CD4-positive, alpha-beta T cell treated with Interleukin-4 for 4 hours (primary cell): ENCODE measurements at places on chromosomes 3 and 15.

- no peak for DNase-seq
Observed at GRCh38 chr15:27454281-27455075, 483.5 kb downstream of the GABRG3 start.

DNA sequence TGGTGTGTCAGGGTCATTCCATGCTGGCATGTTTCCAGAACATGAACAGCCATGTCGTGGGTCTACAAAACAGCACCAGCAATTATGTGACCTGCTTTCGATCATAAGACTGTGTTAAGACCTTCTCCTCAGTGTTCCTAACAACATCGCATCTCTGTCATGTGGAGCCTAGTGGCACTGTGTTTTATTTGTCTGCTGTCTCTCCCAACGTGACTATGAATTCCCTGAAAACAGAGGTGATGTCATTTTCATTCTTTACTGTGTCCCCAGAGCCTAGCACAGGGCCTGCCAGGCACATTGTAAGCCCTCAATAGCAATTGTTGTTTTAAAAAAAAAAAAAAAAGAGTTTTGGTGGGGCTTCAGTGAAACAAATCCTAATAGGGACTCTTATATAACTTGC lies 94.2 kb upstream of the IL12A start:
- no peak for DNase-seq

GRCh38 chr3:111539351-111540331 lies 2.4 kb upstream of the CD96 start:
- peak; percentile 65 for DNase-seq

GRCh38 chr3:59802045-59802444 lies 752.2 kb upstream of the CFAP20DC start:
- no peak for DNase-seq

DNA sequence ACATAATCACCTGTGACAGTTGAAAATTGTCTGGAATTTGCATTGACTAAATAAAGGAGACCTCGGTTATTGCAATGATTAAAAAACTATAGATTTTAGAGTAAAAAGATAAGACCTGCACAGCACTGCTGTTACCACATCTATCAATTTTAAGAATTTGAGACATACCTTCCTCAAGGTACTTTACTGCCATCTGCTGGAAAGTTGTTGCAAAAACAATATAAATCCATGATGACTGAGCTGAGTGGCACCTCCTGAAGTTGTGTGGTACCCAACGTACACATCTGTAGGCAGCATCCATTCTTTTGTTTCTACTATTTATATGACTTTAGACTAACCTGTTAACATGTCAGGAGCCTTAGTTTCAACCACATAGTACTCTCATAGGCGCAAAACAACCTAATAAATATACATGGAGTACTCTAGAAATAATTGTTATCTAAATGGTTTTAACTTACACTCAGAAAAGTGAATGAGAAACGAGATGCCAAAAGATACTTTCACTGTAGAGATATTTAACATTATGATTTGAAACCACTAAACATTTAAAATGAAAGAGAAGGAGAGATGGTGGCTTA lies 106.7 kb downstream of the GHSR start:
- DNase-seq = peak; percentile 70

DNA sequence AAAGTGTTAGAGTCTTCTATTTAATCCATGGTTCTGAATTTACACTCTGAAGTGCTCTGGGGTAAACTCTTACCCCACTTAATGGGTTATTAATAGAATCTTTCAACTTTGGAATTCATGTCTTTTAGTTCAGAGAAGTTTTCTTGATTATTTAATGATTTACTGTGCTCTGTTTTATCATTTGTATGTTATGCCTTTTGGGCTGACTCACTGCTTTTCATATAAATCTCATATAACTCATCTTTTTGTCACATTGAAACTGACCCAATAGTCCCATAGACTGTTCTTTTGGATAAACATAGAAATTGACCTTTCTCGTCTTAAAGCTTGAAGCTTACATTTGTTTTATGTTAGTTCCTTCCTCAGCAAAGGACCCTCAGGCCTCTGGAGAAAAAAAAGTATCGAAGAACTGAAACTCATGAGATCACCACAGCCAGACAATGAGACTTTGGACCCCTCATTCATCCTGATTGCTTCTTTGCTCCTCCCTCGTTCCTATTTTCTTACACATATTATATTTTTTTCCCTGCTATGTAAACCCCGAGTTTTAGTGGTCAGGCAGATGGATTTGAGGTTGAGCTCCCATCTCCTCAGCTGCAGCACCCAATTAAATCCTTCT lies 229.1 kb upstream of the CBLB start:
- no peak for DNase-seq

DNA sequence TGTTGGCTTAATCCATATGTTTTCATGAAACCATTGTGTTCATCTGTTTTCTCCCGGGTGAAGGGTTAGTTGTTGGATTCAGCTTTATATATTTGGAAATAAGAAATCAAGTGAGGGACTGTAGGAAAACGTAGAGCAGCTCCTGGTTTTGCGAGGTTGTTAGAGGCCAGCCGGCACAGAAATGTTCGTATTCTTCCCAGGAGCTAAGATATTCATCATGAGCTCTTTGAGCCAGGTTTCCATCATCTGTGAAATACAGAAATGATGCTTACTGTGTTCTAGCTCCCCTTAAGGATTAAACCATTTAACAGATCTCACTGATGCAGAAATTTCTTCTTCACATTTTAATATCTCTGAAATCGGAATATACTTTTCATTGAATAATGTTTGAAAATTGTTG lies 235.5 kb downstream of the PTPRG start:
- DNase-seq = no peak

DNA sequence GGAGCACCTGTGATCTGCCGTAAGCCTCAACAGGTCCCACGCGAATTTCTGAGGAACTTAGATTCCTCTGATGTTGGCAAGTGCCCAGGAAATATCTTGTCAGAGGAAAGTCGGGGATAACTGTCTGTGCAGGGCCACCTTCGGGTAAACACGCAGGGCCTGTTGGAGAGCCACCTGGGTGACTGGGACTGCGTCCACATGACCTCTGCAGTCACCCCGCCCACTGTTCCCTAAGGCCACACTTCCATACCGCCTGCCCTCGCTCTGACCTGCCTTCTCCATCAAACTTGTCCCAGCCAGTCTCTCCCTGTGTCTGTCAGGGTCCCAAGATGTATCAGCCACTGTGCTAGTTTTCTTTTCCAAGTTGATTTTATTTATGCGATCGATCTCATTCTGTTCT lies 28.7 kb downstream of the BFSP2 start:
- no peak for DNase-seq

DNA sequence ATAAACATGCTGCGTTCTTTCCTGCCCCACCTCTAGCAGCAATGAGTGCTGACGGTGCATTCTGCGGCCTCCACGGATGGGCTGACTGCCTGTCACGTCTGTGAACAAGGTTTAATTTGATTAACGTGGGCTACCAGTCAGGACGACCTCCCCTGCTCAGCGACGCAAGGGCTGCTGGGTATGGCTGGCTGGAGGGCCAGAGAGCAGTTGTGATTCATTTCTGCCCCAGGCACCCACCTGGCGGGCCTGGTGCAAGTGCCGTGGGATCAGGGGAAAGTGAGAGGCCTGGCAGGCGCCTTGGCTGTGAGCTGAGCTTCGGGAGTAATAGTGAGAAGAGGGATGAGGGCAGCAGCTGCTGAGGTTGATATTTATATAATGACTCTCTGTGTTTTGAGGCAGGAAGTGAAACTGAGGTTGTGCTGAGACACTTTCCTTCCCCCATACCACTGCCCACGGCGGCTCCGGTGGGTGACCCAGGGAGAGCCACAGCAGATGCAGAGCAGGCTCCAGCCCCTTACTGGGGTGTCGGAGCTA lies 190.4 kb upstream of the BCL6 start:
- peak; percentile 28 for DNase-seq

- DNase-seq = no peak
Observed at GRCh38 chr15:45048794-45049631, 26.0 kb downstream of the SORD start.

DNA sequence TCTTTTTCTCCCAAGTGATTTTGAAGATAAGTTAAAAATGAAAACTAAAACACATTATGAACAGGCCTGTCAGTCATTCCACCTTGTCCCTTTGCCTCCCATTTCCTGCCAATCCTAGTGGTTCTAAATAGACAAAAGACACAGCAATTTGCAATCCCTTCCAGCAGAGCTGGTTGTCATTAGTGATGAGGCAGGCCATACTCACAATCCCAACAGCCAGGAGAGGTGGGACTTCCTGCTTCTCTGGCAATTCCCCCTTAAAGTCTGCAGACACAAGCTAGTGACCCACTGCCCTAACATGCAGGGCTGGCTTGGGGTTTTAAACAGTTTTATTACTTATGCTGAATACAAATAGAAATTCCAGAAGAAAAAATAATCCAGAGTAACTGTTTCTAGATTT lies 38.4 kb upstream of the RBP1 start:
- no peak for DNase-seq

DNA sequence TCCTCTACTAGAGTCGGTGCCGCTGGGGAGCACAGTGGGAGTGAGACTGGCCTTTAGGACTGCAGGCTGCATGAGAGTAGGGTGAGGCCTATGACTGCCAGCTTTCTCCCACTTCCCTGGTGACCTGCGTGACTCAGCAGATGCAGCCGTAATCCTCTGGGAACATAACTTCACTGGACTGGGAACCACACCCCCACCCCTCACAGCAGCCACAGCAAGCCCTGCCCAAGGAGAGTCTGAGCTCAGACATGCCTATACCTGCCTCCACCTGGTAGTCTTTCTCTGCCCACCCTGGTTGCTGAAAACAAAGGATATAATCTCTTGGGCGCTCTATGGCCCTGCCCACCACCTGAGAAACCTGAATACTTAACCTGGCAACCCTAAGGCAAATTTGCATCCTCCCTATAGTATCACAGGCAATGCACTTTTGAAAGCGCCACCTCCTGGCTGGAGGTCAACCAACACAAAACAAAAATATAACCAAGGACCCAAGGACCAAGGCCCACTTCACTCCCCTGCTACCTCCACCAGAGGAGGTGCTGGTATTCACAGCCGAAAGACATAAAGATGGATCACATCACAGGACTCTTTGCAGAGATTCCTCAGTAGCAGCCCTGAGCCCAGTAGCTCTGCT lies 308.9 kb downstream of the CTNNB1 start:
- DNase-seq = no peak

DNA sequence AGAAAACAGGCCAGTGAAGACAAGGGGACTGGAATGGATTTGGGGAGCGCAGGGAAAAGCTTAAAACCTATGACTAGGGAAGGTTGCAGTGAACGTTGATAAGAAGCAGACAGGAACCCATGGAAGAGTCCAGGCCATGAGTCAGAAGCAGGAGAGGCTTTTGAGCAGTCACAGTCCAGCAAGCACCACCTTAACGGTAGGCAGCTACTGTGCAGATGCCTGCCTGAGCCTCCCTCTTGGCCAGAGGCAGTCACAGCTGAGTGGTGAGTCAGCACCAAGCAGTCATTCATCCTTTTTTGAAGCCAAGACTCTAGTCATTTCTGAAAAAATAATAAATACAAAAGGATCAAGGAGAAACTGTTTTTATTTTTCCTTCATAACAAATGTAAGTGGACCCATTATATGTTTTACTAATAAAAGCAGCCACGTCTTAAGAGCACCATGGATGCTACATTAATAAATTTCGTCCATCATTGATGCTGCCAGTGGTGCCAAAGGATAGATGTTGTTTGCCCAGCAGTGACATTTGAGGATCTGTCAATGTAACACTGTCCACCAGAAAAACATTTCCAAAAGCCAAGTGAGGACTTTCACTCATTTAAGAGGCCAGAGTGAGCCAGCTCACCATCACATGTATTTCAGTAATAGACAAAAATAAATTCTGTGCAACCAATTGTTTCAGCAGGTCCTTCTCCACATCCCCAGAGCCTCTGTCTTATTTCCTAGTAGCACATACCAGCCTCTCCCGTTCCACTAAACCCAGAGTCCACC lies 42.1 kb upstream of the ACTC1 start:
- no peak for DNase-seq

GRCh38 chr15:100043692-100044091 lies 298.1 kb downstream of the ADAMTS17 start:
- DNase-seq = no peak

DNA sequence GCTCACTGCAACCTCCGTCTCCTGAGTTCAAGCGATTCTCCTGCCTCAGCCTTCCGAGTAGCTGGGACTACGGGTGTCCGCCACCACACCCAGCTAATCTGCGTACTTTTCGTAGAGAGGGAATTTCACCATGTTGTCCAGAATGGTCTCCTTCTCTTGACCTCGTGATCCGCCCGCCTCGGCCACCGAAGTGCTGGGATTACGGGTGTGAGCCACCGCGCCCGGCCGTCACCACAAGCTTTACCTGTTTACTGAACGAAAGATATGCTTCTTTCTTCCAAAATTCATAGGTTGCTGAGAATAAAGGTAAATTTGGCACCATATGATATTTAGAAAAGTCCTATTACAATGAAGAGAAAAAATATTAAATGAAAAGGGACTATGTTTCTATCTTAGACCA lies 333.5 kb upstream of the EPHA6 start:
- DNase-seq = no peak

GRCh38 chr3:141367038-141367730 lies 1.1 kb upstream of the ZBTB38 start:
- no peak for DNase-seq

- DNase-seq = no peak
Observed at GRCh38 chr3:3573341-3573740, 225.9 kb upstream of the LRRN1 start.

DNA sequence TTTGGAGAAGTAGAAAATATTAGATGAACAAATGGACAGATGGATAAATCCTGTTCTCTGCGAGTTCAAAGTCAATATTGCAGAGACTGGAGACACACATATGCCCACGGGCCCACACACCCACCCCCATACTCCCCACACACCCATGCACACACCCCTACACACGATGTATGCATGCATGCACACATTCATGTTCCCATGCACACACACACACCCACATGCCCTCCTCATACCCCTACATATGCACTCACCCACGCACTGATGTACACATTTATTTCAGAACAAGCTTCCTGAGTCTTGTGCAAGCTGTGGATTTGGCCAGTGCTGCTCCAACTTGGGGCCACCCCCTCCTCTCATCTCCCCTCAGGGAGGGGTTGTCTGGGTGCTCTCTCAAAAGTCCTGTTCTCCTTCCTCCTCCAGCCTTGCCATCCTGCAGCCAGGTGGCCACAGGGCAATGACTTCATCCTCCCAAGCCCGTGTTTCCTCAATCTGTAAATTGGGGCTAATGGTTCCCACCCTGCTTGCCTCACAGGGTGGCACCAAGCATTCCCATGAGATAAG lies 16.4 kb downstream of the MAPKAPK3 start:
- DNase-seq = no peak

DNA sequence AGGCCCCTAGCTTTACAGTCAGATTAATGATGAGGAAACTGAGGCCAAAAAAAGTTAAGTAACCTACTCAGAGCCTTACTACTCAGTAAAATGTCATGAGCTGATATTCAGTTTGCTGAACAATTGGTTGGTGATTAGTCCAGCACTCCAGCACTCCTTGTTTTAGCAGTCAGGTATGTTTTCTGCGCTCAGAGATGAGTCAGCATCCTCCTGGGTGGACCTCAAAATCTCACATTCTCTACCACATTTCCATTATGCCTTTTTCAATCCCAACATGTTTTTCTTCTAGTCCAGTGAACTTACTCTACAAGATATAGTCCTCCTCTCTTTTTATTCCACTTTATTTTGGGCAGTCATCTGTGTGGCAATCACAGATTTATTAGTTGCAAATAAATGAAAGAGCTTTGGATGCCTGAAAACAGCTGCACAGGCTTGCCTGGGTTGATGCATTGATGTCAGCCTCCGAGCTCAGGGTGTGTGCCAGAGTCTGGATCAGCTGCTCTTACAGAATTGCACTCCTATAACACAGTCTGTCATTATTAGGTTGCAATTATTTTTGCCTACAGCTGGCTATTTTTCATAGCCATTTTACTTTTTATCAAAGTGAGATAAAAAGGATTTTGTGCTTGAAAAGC lies 133.2 kb downstream of the ARPP21 start:
- no peak for DNase-seq

GRCh38 chr3:31106204-31106603 lies 211.7 kb upstream of the GADL1 start:
- DNase-seq = no peak
